Activated CD8-positive, alpha-beta T cell treated with anti-CD3 and anti-CD28 coated beads, Interleukin-2, amount 10 ng/mL, durations not matched to agents 7 days and 5 days (primary cell): ENCODE measurements at places on chromosomes 7 and 10. TPM values are rescaled to one million over a fixed set of nuclear protein-coding genes. Genes with fewer than 3 reads are reported as not detected.

GRCh38 chr10:72234560-72235095, 18.6 kb upstream of the ASCC1 start:
- peaks cover 49% of the 10 kb centered on the region for H3K36me3 ChIP-seq
- H3K27ac ChIP-seq: no peak overlapping the region
- no peak for DNase-seq
- no peaks in the 10 kb centered on the region for H3K27me3 ChIP-seq
- peaks cover 5% of the 10 kb centered on the region for H3K4me1 ChIP-seq

DNA sequence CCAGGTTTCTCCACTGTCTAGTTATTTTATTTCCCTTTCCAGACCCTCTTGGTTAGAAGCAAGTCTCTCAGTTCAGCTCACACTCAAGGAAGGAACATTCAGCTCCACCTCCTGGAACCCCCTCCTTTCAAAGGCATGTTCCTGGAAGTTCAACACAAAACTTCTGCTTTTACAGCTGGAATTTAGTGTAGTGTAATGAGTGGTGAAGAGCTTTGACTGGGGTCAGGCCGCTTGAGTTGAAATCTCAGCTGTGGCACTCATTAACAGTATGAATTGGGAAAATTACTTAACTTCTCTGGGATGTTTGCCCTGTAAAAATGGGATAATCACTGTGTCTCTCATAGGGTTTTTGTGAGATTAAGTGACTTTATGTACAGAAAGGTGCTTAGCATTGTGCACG, 91.7 kb downstream of the TMEM178B start:
- no peak for DNase-seq
- H3K4me1 ChIP-seq: no peaks in the 10 kb centered on the region
- no peak overlapping the region for H3K4me3 ChIP-seq
- no peaks in the 10 kb centered on the region for H3K27me3 ChIP-seq

DNA sequence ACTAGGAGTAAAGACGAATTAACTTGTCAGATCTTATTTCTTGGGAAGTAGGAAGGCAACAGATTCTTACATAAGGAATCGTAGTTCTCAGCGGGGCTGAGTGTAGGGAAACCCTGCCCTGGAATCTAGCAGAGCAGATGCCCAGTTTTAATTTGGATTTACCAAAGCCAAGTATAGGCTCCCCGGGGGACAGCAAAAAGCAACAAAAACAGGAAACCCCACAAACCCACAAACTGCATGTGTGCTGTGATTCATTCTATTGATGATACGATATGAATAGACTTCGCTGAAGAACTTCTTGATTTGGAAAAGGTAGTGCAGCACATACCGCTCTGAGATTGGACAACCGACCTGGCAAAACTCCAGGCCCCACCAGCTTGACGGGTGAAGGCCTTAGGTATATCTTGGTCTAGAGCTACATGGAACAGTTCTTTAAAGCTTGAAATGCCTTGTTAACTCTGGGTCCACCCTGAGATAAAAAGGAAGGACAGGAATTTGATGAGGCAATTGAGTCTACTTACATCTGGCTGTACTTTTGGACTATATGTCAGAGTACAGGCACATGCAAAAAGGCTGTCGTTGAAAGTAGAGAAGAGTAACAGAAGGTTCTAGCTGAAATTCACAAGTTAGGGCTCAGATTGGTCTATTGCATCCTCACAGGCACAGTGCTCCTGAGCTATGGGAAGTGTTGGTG, 49.1 kb downstream of the STRA8 start:
- no peak for DNase-seq
- H3K4me3 ChIP-seq: no peak overlapping the region
- no peak overlapping the region for H3K27ac ChIP-seq
- peaks cover 13% of the 10 kb centered on the region for H3K27me3 ChIP-seq
- peaks cover 17% of the 10 kb centered on the region for H3K4me1 ChIP-seq

DNA sequence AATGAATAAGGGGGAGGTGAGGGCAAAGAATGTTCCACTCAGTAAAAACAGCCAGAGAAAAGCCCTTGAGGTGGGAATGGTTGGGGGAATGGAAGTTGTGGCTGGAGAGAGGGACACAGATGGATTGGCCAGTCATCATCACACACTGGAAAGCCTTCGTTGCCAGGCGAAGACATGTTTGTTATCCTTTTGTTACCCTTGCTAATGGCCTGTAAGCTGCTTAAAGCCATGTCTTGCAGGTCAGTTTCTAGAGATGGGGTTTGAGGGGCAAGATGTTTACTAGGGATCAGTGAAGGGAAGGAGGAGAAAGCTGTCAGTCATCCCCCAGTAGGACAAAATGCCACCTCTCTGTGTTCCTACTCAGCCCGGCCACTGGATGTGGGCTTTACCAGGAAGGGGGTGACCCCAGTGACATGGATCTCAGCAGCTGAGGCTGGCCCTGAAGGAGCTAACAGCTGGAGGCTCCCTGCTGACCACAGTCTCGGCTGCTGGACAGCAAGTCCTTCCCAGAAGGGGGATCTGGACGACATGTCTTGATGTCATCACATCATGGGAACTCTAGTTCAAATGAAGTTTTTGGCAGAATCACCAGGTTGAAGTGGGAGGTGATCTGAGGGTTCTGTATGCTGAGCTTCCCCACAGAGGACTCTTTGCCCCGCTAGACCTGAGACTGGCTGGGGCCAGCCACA, 66.2 kb downstream of the TBXAS1 start:
- H3K4me3 ChIP-seq: no peak overlapping the region
- H3K27me3 ChIP-seq: no peaks in the 10 kb centered on the region
- no peak overlapping the region for H3K27ac ChIP-seq
- DNase-seq: peak; percentile 17
- H3K4me1 ChIP-seq: no peaks in the 10 kb centered on the region

The ITGB8 gene
- total RNA-seq: not detected
